H1 (cell line): ENCODE measurements at places on chromosomes 3 and 15.

GRCh38 chr3:17469520-17469919 is 272.9 kb downstream of the TBC1D5 start:
- no peak for DNase-seq

DNA sequence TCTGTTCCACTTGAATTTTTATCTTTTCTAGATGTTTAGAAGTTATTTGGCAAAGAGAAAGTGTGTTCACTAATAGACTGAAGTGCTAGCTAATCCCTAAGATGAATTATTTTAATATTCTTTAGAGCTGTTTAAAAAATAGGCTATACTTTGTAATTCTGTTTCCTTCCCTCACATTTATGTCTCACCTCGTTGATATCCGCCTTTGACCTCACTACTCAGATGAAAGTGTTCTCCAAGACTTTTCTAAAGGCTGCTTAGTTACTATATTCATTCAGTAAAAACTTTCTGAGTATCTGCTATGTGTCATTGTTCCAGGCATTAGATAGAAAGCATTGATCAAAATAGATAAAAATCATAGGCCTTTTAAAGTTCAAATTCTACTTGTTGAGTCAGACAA is 38.3 kb downstream of the HMG20A start:
- no peak for DNase-seq

DNA sequence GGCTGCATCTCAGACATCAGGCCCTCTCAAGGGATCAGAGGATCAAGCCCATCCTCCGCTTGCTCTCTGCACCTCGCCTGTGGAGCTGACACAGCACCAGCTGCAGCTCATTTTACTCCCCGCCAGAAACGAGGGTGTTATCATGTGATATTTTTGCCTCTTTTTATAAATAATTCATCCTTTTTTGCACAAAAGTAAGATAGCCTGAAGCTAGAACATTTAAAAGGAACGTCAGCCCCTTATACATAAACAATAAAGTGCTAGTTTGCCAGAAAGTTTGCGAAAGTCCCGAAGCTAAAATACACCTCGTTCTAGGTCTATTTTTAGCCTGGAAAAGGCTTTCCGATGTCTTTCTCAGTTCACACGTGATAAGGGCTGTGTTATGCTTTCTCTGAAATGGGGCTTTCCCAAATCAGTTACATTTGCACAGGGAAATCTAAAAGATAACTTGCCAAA is 9.6 kb upstream of the FAM174B start:
- DNase-seq: no peak

DNA sequence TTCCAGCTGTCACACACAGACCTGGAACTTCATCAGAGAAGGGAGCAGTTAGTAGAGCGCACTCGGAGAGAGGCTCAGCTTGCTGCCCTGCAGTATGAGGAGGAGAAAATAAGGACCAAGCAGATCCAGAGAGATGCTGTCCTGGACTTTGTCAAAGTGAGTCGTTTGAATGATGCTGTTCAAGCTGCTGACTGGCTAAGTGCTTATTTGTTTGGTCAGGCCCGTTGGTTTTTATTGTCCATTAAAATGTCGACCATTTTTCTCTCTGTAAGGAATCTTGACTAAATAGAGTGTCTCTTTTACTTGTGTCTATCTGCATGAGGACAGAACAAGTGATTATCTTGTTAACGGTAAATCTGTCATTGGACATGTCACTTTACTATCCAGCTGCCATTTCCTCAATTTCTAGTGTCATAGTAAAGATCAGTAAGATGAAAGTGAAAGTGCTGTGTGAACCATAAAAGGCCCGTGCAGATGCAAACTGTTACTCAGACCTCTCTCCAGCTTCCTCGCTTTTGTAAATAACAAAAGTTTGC is 56.9 kb downstream of the LRCH3 start:
- DNase-seq: no peak

- DNase-seq: no peak
Measured at GRCh38 chr3:16614033-16615031, 9.1 kb upstream of the DAZL start.

DNA sequence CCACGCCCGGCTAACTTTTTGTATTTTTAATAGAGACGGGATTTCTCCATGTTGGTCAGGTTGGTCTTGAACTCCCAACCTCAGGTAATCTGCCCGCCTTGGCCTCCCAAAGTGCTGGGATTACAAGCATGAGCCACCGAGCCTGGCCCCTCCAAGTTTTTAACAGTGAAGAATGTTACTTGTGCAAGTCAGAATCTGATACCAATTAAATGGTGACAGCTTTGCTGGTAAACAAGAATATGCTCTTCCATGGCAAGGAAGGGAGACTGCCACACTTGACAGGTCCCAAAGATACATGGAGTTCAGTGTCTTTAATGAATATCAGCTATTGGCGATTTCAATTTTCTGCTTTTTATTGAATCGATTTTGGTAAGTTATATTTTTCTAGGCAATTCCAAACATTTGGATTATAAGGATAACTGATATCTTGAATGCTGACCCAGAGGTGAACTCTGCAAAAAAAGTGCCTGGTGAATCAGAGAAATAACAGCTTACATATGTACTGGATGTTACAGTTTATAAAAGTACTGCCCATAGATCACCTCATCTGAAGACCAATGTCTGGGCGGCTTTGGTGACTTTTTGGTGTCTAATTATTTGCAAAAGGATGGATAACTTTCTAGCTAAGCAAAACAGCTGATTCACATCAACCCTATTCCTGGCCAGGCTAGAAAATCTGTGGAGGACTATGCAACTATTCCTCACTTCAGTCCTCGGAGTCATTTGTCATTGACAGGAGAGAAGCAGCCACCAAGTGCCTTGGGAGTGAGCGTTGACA is 1.2 kb downstream of the PARP16 start:
- DNase-seq: no peak

DNA sequence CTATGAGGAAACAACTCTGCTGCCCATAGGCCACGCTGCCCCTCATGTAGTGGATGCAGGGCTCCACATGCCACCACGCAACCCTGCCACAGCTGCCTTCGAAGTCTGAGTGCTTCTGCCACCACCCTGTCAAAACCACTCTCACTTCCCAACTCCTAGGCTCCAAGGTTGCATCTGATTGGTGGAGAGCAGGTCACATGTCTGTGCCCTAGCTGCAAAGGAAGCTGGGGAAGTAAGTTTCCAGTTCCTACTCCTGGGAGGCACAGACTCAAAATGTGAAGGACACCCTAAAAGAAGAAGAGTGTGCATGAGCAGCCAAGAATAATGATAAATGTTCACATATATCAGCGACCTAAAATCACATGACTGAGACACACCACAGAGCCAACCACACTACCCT is 31.9 kb upstream of the TICRR start:
- DNase-seq: no peak

- peak; percentile 47 for DNase-seq
Measured at GRCh38 chr3:133040696-133041523, 2.7 kb downstream of the TMEM108 start.

DNA sequence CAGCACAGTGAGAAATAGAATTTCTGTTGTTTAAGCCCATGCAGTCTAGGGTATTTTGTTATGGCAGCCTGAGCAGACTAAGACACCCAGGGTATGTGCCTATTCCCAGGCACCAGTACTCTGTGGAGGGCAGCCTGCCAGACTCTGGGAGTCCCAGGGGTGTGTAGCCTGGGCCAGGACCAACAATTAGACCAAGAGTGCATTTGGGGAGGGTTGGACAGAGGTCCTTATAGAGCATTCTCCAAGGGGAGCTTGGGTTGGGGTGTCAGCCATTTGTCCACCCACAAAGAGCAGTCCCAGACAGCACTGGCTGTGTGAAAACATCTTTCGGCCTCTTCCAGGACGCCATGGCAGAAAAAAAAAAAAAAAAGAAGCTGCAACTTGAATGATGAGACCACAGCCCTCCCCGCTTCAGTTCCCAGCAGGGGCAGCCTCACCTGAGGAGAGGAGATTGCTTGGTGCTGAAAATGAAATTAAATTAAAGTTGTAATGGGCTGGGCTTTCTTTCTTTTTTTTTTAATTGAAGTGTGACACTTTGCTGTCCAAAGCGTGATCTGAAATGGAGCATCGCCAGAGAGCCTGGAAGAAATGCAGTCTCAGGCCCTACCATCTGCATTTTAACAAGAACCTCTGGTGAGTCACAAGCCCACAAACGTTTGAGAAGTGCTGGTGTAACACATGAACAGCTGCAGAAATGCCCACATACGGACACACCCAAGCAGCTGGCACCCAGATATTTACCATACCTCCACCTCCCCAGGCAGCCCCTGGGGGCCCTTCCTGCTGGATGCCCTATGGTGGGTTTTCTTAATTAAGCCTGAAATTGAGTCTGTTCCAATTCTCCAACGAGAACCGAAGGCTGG is 21.3 kb upstream of the CAV3 start:
- no peak for DNase-seq

GRCh38 chr3:46962427-46962826 is 14.1 kb downstream of the CCDC12 start:
- no peak for DNase-seq

GRCh38 chr3:5456199-5456598 is 268.7 kb downstream of the EDEM1 start:
- no peak for DNase-seq

DNA sequence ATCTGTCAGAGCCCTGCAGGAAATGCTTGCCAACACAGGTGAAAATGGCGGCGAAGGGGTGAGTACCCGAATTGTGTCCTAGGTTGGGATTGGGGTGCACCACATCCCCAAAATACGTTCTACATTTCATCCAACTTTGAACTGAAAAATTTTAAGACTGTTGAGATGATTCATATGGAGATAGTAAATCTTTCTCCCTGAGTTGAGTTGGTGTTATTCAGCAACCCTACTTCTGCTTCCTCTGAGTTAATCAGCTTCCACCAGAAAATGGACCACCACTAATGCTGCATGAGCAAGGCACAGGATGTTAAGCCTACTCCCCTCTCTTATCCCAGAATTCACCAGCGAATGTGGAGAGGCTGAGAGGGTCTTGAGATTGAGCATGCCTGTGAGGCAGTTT is 192.9 kb downstream of the RYR3 start:
- no peak for DNase-seq

GRCh38 chr15:40332113-40332781 is 8.5 kb downstream of the CCDC9B start:
- DNase-seq: no peak

DNA sequence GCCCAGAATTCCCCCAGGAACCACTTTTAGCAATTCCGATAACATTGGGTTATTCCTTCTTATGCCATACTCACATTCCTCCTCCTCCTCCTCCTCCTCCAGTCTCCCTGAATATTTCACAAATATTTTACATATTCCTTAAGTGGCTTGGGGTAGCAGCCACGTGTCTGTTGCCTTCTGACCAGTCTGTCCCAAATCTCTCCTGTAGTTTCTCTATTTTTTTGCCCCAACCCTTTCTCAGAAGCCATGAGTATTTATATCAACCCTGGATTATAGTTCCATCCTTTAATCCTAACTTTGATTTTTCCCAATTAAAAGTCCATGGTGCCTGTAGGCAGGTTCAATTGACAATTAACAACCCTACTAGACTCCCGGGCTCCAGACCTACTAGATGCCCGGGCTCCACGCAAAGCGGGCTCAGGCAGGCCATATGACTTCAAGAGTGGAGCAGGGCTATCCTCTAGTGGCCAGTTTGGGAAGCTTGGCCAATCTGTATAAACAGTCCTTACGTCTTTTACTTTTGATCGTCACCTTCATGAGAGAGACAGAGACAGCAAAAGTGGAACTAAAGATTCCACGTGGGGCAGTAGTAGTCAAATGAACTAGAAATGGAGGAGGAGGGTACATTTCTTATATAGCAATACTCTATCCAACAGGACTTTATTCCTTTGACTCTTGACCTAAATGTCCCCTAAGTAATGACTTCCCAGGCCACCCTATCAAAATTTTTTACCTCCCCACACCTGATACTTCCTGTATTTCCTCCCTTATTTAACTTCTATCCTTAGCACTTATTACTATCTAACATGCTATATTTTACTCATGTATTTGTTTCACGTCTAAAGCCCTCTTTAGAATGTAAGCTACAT is 69.7 kb downstream of the USF3 start:
- peak; percentile 34 for DNase-seq

DNA sequence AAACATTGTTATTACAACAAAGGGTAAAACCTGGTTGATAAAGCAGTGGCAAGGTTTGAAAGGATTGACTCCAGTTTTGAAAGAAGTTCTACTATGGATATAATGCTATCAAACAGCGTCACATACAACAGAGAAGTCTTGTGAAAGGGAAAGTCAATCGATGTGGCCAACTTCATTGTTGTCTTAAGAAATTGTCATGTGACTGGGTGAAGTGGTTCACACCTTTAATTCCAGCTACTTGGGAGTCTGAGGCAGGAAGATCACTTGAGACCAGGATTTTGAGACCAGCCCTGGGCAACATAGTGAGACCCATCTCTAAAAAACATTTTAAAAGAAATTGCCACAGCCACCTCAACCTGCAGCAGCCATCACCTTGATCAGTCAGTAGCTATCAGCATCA is 6.2 kb upstream of the LXN start:
- DNase-seq: no peak

GRCh38 chr3:197615430-197615829 is 59.7 kb upstream of the BDH1 start:
- no peak for DNase-seq

DNA sequence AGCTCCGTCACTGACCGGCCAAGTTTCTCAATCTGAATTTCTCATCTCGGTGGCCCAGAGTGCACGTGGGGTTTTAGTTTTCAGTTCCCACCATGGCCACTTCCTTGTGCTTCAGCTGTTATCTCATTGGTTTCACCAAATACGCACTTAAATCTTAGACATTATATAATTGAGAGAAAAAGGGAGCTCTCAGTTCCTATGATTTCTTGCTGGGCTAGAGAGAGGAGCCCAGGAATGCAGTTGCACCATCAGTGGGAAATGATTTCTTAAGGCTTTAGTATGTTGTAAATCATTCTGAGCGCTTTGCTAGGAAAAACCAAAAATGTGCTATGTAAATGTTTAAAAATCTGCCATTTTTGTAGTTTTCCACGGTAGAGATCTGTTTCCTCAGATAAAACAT is 53.2 kb downstream of the OXNAD1 start:
- no peak for DNase-seq

- DNase-seq: no peak
Measured at GRCh38 chr3:110419601-110420000, 652.0 kb upstream of the NECTIN3 start.

DNA sequence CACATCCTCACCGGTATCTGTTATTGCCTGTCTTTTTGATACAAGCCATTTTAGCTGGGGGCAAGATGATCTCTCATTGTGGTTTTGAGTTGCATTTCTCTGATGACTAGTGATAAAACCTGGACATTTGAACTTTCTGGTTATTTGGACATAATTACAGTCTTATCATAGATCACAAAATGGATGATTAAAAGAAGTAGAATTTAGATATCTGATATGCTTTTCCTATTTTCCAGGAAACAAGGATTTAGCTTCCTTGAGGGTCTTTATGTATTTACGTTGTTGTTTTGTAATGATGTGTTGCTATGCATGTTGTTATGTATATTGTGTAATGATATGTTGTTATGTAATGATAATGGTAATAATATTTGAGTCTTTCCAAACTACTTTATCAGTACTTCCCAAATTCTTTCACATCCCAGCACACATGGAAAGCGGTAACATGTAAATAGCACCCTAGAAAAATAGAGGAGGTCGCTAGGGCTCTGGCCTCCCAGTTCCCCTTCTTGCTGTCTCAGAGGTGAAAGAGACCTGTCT is 53.8 kb downstream of the GJD2 start:
- no peak for DNase-seq
